ENCODE measurements at places on chromosomes 2 and 18.

DNA sequence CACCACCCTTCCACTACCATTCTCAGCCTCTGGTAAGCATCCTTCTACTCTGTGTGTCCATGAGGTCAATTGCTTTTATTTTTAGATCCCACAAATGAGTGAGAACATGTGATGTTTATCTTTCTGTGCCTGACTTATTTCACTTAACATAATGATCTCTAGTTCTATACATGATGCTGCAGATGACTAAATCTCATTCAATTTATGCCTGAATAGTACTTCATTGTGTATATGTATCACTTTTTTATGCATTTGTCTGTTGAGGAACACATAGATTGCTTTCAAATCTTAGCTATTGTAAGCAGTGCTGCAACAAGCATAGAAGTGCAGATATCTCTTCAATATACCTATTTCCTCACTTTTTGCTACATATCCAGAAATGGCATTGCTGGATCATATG lies 733.3 kb downstream of the SUCLG1 start:
- no peak for DNase-seq

DNA sequence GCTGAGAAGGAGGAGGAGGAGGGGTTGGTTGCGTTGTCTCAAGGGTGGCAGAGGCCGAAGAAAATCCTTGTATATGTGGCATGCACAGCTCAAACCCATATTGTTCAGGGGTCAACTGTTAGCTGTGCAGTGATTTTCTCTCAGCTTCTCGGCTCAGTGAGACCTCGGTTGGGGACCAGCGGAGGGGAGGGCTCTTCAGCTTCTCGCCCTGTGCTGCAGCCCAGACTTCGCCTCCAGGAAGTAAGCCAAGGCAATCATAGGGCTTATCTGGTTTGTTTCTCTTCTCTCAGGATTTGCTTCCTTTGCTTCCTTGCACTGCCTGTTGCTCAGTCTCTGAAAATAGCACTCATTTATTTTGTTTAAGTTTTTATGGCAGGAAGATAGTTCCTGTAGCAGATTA lies 85.5 kb downstream of the SOWAHC start:
- no peak for DNase-seq

GRCh38 chr2:191970867-191971266 lies 124.0 kb upstream of the CAVIN2 start:
- no peak for DNase-seq

- no peak for DNase-seq
Observed at GRCh38 chr2:183678908-183679307, 554.7 kb downstream of the NUP35 start.

- DNase-seq: no peak
Observed at GRCh38 chr18:70981400-70982140, 692.7 kb downstream of the SOCS6 start.

DNA sequence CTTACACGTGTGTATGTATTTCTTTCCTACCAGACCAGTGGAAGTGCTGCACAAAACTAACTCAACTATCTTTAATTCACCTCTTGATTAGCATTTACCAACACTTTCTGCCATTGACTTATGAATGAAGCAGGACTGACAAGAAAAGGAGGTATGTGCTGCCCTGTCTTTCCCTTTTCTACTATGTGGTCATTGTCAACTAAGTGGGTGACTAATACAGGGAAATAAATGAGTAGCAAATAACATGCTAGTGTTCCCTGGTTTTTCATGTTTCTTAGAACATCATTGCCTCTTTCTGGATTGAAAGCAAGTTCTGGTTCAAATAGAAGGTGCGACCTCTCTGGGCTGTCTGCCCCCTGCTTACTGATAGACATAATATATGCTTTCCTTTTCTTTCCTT lies 58.0 kb downstream of the LINC00305 start:
- no peak for DNase-seq

DNA sequence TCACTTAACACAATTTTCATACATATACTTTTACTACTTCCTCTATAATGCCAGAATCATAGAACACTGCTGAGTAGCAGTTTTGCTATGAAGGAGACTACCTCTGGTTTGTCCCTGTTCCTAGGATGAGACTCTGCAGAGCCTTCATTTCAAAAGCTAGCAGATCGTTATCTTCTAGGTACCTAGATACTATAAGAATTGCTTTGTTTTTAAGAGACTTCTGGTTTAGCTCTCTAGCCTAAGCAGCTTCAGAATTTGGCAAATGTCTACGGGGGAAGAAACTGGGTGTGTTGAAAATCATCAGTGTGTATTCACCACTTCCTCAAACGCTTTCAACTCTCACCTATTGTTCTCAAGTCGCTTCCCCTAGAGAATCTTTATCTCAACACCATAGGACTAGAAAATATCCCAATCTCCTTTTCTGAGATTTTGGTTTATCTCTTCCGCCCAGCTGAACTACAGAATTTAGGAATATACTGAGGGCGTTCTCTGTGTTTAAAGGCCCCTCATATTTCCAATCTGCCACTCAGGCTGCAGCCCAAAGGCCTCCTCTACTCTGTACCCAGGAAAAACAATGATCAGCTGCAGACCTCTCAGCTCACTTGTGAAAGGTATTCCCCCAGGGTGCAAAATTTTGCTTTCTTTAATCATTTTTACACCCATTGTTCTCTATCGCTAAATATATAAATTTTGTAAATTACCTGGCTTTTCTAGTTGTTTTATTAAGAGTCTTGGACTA lies 28.7 kb downstream of the SMAD2 start:
- DNase-seq: no peak

DNA sequence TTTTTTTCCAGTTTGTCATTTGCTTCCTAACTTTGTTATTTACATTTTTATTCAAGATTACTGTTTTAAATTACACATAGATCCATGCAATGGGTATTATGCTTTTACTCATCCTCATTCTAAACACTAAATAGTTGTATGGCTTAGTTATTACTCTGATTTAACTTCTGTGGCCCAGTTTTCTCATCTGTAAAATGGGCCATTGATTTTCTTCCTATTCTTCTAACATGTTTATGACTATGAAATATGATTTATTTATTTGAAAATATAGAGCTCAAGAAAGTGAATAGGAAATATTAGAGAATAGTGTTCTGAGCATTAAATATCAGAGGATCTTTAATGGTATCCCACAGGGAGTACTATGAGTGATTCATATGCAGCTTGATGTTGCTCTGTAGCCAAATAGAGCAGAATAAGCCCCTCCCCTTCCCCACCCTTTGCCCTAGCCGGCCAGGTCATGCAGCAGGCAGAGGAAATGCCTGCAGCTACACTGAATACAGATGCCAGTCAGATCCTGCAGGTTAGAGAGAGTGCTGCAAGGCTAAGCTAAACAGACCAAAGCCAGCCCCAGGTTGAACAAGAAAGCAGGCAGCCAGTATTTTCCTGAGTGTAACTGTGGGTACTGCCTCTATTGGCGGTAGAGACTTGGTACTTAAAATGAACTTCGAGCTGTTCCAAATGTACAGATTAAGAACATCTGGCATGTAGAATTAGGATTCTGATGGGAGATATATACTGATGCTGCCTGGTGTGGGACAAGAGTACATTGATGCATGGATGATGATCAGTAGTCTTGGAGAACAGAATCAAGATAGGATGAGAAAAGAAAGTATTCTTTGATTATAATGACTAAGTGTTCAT lies 11.7 kb upstream of the ACYP2 start:
- no peak for DNase-seq

DNA sequence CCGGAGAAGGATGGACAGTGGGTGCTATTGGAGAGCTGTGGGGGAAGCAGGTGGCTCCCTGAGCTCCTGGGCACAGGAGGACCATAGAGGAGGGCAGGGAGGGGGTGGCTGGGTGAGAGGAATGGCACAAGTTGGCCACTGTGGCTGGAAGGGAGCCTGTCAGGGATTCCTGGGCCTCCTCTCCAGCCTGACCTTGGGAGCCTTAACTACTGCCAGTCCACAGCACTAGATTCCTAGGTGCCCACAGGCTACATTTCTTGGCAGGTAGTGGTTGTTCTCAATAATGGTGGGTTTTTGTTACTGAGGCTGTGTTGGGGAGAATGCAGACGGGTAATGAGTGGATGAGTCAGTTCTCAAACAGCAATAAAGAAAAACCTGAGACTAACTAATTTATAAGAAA lies 26.0 kb downstream of the EFHD1 start:
- DNase-seq: no peak

DNA sequence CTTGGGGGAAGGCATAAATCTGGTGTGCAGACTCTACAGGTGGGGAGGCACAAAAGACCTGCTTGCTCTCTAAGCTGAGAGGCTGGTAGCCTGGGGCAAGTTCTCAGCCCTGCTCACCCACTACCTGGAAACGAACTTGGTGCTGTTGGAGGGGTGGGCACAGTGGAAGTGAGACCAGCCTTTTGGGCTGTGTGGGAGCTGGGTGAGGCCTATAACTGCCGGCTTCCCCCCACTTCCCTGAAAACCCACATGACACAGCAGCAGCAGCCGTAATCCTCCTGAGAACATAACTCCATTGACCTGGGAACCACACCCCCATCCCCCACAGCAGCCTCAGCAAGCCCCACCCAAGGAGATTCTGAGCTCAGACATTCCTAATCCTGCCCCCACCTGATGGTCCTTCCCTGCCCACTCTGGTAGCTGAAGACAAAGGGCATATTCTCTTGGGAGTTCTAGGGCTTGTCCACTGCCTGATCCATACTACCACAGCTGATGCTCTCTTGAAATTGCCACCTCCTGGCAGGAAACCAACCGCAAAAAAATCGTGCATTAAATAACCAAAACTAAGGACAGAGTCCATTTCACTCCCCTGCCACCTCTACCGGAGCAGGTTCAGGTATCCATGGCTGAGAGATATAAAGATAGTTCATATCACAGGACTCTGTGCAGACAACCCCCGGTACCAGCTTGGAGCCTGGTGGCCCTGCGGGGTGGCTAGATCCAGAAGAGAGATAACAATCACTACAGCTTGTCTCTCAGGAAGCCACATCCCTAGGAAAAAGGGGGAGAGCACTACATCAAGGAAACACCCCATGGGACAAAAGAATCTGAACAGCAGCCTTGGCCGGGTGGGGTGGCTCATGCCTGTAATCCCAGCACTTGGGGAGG lies 178.1 kb downstream of the NDUFA10 start:
- DNase-seq: no peak

DNA sequence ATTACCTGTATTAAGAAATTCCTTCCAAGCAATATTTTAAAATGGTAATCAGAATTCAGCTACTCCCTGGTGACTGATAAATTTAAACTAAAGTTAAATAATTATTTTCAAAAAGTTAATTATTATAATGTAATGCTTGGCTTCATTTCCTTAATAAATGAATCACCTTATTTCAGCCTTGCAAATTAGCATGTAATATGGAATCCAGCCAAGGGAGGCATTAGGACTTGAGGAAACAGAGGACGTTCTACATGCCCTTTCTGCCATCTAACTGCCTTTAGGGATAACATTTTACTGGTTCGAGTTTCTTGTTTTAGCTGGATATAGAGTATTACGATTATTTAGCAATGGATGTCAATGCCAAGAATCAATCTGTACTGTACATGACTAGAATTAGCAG lies 636.3 kb downstream of the TSN start:
- DNase-seq: no peak

DNA sequence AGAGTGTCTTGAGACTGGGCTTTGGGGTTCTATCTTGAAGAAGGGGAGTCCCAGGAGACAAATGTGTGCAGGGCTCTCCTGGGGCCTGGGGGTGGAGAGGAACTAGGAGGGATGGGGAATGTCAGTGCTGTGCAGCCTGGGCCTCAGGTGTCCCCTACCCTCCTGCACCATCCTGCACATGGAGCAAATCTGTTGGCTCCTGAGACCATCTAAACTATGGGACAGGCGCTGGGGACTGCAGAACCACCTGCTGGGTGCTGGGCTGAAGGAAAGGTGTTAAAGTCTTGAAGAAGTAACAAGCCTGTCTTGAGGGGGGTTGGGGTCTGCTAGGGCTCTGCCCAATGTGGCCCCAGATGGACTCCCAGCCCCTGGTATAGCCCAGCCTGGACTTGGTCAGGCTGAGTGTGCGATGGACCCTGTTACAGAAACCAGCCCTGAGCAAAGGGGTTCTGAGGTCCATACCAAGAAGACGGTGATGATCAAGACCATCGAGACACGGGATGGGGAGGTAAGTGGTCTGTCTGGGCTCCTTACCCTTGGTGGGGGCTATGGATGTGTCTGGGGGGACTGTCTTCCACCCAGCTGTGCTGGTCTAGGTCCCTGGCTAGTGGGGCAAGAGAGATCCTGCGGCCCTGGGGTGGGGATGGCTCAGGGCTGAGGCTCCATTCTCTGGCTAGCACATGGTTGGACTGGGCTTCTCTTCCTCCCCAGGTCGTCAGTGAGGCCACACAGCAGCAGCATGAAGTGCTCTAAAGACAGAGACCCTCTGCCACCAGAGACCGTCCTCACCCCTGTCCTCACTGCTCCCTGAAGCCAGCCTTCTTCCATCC lies 7.3 kb downstream of the DES start:
- DNase-seq: no peak

- no peak for DNase-seq
Observed at GRCh38 chr2:45138904-45139303, 129.7 kb upstream of the SIX2 start.

- DNase-seq: no peak
Observed at GRCh38 chr2:7071916-7072556, 154.8 kb downstream of the RNF144A start.
